SJSA1 (cell line): ENCODE measurements at places on chromosomes 16 and 17. TPM values are rescaled to one million over a fixed set of nuclear protein-coding genes. Genes with fewer than 3 reads are reported as not detected.

- peak; percentile 58 for DNase-seq
- no peaks in the 10 kb centered on the region for H3K36me3 ChIP-seq
- H3K27ac ChIP-seq, result peak overlapping the region; percentile 81
- H3K4me3 ChIP-seq, result no peak overlapping the region; the same call in 1 of the 2 replicates
- H3K4me1 ChIP-seq, result peaks cover 51% of the 10 kb centered on the region
Measured at GRCh38 chr16:82736224-82736623, 109.5 kb downstream of the CDH13 start.

DNA sequence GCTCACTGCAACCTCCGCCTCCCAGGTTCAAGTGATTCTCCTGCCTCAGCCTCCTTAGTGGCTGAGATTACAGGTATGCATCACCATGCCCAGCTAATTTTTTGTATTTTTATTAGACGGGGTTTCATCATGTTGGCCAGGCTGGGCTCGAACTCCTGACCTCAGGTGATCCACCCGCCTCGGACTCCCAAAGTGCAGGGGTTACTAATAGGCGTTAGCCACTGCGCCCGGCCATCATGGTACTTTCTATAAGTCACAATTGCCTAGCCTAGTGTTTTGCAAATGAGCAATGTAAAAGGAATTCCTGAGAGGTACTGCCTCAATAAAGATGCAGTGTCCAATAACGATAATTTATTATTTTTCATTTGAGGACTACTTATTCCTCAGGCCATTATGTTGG is 13.9 kb upstream of the PSMC3IP start:
- peaks cover 13% of the 10 kb centered on the region for H3K4me1 ChIP-seq
- no peak overlapping the region for H3K27ac ChIP-seq
- H3K4me3 ChIP-seq, result no peak overlapping the region
- DNase-seq, result no peak
- H3K27me3 ChIP-seq, result no peaks in the 10 kb centered on the region

Gene KRTAP2-1
- total RNA-seq, result not detected in 2 replicates

DNA sequence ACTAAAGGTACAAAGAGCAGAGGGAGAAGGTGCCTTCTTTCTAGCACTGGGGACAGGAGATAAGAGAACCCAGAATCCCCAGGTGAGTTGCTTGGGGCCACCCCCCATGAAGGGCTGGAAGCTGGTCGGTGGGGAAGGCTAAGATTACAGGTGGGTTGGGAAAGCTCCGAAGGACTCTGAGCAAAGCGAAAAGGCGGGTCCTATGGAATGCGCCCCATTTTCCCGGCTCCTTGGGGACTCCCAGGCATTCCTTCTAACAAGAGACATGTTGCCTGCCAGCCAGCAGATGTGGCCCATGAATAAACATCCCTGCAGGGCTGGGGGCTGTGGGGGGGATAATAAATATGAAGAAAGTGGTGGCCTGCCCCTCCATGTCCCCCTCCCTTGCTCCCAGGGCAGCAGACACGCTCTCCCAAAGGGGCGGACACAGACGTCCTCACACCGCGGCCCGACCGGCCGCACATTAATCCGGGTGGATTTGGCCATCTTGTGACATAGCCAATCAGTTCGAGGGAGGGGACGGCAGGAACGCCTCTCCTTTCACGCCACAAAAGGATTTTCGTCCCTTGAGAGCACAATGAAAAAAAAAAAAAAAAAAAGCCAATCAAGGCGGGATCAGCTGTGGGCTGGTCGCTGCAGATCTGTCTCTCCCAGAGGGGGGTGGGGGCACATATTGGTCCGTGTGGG is 98.5 kb downstream of the SOX9 start:
- no peak for DNase-seq
- no peaks in the 10 kb centered on the region for H3K4me1 ChIP-seq
- H3K27me3 ChIP-seq, result no peaks in the 10 kb centered on the region
- H3K27ac ChIP-seq, result no peak overlapping the region

- H3K36me3 ChIP-seq, result no peaks in the 10 kb centered on the region
- H3K4me1 ChIP-seq, result peaks cover 5% of the 10 kb centered on the region
- H3K27me3 ChIP-seq, result peaks cover 91% of the 10 kb centered on the region
- no peak overlapping the region for H3K27ac ChIP-seq
- DNase-seq, result no peak
Measured at GRCh38 chr17:36943250-36944191, 5.2 kb upstream of the AATF start.

Gene ZP2
- total RNA-seq, result not detected in 2 replicates

DNA sequence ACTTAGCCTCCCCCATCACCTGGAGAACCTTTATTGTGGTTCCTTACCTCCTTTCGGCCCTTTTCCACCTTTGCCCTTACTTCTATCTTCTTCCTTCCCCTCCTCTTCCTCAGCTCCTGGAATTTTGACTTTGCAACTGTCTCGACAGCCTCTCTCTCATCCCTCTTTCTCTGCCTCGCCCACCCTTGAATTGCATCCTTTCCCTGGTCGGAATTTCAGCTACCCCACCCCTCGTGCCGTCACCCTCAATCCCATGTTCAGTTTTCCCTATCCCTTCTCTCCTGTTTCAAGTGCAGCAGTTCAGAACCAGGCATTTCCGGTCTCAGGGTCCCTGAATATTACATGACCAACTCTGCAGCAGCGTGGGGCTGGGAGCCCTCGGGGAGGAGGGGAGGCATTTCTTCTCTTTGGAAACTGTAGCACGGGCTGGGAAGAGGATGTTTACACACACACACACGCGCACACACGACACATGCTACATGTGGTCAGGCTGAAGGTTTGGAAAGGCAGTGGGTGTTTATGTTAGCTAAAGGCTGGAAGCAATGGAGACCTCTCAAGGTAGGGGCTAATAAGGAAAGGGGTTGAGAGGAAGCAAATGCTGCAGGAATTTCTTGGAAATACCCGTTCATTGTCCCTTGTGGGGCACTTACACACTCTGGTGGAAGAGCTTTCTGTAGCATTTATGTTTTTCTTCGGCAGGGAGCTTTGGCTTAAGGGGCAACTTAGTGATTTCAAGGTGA is 971 bp downstream of the MINK1 start:
- peaks cover 18% of the 10 kb centered on the region for H3K4me1 ChIP-seq
- peak; percentile 65 for DNase-seq
- H3K4me3 ChIP-seq, result peak overlapping the region; percentile 86
- no peaks in the 10 kb centered on the region for H3K27me3 ChIP-seq
- H3K36me3 ChIP-seq, result peaks cover 8% of the 10 kb centered on the region

- DNase-seq, result no peak
- H3K4me3 ChIP-seq, result no peak overlapping the region
- H3K27ac ChIP-seq, result no peak overlapping the region
- no peaks in the 10 kb centered on the region for H3K4me1 ChIP-seq
- H3K36me3 ChIP-seq, result no peaks in the 10 kb centered on the region
Measured at GRCh38 chr17:6392609-6393350, 42.1 kb downstream of the AIPL1 start.

Gene ATP2C2
- total RNA-seq, result not detected in 2 replicates

DNA sequence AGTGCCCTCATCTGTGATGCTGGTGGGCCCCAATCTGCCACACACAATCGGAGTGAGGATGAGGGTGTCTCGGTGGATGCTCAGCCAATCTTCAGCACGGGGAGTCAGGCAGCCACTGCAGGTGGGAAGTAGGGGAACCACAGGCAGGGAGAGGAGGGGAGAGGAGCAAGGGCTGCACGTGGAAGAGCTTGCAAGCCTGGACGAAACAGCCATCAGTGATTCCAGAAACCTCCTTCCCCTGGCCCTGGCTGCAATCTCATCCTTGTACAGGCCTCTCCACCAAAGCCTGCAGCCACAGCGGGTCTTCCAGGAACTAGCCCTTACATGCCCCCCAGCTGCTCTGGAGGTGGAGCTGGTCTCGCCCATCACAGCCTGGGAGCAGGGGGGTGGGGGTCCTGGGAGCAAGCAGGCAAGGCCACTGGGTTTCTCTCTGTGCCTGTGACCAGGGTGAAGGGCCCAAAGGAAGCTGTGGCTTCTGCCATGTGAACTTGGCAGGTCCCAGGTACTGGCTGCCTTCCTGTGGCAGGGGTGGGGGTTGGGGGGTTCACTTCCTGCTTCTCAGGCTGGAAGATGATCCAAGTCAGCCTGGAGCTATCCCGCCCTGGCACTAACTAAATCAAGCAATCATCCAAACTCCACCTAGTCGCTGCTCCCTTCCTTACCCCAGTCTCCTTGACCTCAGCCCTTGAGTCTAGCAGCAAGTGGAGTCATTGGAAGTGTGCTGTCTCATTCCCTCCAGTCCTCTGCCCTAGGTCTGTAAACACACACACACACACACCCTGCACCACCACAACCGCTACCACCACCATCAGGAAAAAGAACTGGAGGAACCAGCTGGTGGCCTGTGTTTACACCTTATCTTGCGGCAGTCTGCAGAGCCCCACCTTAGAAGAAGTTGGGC is 29.4 kb upstream of the MLKL start:
- H3K4me1 ChIP-seq, result peaks cover 20% of the 10 kb centered on the region
- H3K4me3 ChIP-seq, result no peak overlapping the region
- no peaks in the 10 kb centered on the region for H3K27me3 ChIP-seq
- H3K27ac ChIP-seq, result no peak overlapping the region
- no peak for DNase-seq
- H3K36me3 ChIP-seq, result no peaks in the 10 kb centered on the region

- DNase-seq, result no peak
- peaks cover 45% of the 10 kb centered on the region for H3K36me3 ChIP-seq
- no peaks in the 10 kb centered on the region for H3K27me3 ChIP-seq
- H3K27ac ChIP-seq, result no peak overlapping the region
- H3K4me3 ChIP-seq, result no peak overlapping the region
Measured at GRCh38 chr17:82776454-82776853, 24.6 kb downstream of the TBCD start.

Gene CIAO2B
- 93.0 and 149 TPM in 2 replicates for total RNA-seq

DNA sequence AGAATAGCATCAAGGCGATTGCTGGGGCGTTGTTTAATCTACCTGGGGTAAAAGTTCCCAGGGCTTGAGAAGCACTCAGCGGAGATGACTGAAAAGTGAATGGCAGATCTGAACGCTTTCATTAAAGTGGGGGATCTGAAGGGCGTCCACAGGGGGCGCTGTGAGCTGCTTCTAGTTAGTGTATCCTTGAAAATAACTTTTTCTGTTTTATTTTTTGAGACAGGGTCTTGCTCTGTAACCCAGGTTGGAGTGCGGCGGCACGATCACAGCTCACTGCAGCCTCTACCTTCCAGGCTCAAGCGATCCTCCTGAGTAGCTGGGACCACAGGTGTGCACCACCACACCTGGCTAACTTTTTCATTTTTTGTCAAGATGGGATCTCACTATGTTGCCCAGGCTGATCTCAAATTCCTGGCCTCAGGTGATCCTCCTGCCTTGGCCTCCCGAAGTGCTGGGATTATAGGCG is 360.4 kb downstream of the SEC14L1 start:
- no peak for DNase-seq
- no peak overlapping the region for H3K4me3 ChIP-seq
- H3K27ac ChIP-seq, result no peak overlapping the region
- H3K36me3 ChIP-seq, result peaks cover 36% of the 10 kb centered on the region
- no peaks in the 10 kb centered on the region for H3K27me3 ChIP-seq

- H3K4me1 ChIP-seq, result peaks cover 14% of the 10 kb centered on the region
- H3K36me3 ChIP-seq, result peaks cover 18% of the 10 kb centered on the region
- no peak overlapping the region for H3K27ac ChIP-seq
- H3K4me3 ChIP-seq, result no peak overlapping the region
Measured at GRCh38 chr17:79073706-79074088, 927 bp upstream of the ENGASE start.

- H3K27ac ChIP-seq, result no peak overlapping the region
- H3K4me3 ChIP-seq, result no peak overlapping the region
- no peak for DNase-seq
- H3K27me3 ChIP-seq, result no peaks in the 10 kb centered on the region
Measured at GRCh38 chr16:89549007-89549700, 11.3 kb upstream of the RPL13 start.

Gene CHAD
- not detected in 2 replicates for total RNA-seq

DNA sequence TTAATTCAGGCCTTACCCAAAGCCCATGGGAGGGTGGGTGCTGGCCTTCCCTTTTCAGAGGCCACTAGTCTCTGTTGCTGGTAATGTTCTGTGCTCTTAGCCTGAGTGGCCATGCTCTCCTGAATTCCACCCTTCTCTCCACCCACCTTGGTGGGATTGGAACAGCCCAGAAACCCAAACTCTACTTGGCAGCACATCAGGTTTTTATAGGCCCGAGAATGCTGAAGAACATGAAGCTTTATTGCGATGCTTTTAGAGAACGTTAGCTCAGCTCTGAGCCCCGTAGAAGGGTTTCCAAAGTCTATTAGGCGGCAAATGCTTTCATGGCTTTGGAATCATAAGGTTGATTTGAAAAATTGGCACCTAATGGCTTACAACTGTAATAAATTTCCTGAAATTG is 209.3 kb downstream of the MSI2 start:
- no peak overlapping the region for H3K4me3 ChIP-seq
- no peaks in the 10 kb centered on the region for H3K36me3 ChIP-seq
- peaks cover 29% of the 10 kb centered on the region for H3K4me1 ChIP-seq
- H3K27ac ChIP-seq, result no peak overlapping the region
- no peaks in the 10 kb centered on the region for H3K27me3 ChIP-seq
- DNase-seq, result no peak

- no peak overlapping the region for H3K27ac ChIP-seq
- no peaks in the 10 kb centered on the region for H3K4me1 ChIP-seq
- H3K36me3 ChIP-seq, result no peaks in the 10 kb centered on the region
- no peak for DNase-seq
Measured at GRCh38 chr16:59400830-59401229, 666.7 kb upstream of the GOT2 start.

Gene SCN4A
- not detected in 2 replicates for total RNA-seq

- no peaks in the 10 kb centered on the region for H3K4me1 ChIP-seq
- no peaks in the 10 kb centered on the region for H3K27me3 ChIP-seq
- H3K36me3 ChIP-seq, result no peaks in the 10 kb centered on the region
Measured at GRCh38 chr16:10362077-10362863, 23.6 kb upstream of the ATF7IP2 start.

Gene RASD1
- 0.28 and 1.3 TPM in 2 replicates for total RNA-seq

- no peaks in the 10 kb centered on the region for H3K4me1 ChIP-seq
- no peak overlapping the region for H3K4me3 ChIP-seq
- no peak overlapping the region for H3K27ac ChIP-seq
- no peak for DNase-seq
- H3K27me3 ChIP-seq, result no peaks in the 10 kb centered on the region
Measured at GRCh38 chr17:8494506-8495111, 58.9 kb downstream of the NDEL1 start.

- peak overlapping the region; percentile 47 for H3K4me3 ChIP-seq
- H3K4me1 ChIP-seq, result peaks cover 24% of the 10 kb centered on the region
- peaks cover 5% of the 10 kb centered on the region for H3K36me3 ChIP-seq
- no peak for DNase-seq
- no peak overlapping the region for H3K27ac ChIP-seq
Measured at GRCh38 chr16:29901607-29901945, 1.3 kb downstream of the ASPHD1 start.

DNA sequence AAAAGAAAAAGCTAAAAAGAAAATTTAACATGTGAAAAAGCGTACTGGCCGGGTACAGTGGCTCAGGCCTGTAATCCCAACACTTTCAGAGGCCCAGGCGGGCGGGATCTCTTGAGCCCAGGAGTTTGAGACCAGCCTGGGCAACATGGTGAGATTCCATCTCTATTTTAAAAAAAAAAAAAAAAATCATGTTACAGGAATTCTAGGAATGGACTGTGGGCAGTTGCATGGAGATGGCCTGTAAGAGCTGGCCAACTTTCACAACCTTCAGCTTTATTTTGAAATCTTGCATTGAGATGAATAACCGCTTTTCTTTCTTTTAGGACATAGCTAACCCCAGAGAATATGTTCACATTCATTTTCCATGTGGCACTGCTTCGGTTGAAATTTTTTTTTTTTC is 8.2 kb upstream of the CIAO3 start:
- no peak overlapping the region for H3K27ac ChIP-seq
- no peaks in the 10 kb centered on the region for H3K36me3 ChIP-seq
- DNase-seq, result no peak
- no peaks in the 10 kb centered on the region for H3K4me1 ChIP-seq
- peaks cover 44% of the 10 kb centered on the region for H3K27me3 ChIP-seq

GRCh38 chr17:45001310-45001709 is 33.2 kb upstream of the C1QL1 start:
- no peaks in the 10 kb centered on the region for H3K4me1 ChIP-seq
- H3K36me3 ChIP-seq, result no peaks in the 10 kb centered on the region
- no peak for DNase-seq
